ENCODE measurements at places on chromosomes 3 and 15. TPM values are rescaled to one million over a fixed set of nuclear protein-coding genes. Genes with fewer than 3 reads are reported as not detected.

LMOD3 gene
- 0.05 TPM for polyA plus RNA-seq

IQCF5 gene
- polyA plus RNA-seq, result not detected

PPP1R14D gene
- 0.62 TPM for polyA plus RNA-seq

CRYGS gene
- 11.6 TPM for polyA plus RNA-seq

HYAL1 gene
- 6.5 TPM for polyA plus RNA-seq

DAZL gene
- not detected for polyA plus RNA-seq

CACNA2D2 gene
- polyA plus RNA-seq, result 14.6 TPM

ZNF639 gene
- 62.7 TPM for polyA plus RNA-seq

GOLGA8N gene
- 35.4 TPM for polyA plus RNA-seq

CADPS gene
- 5.0 TPM for polyA plus RNA-seq

SEMA6D gene
- polyA plus RNA-seq, result 41.4 TPM

Data from left kidney (tissue), 8 donors.